ENCODE measurements at places on chromosomes 11 and 22.

GRCh38 chr22:24414984-24415945, 12.1 kb upstream of the ADORA2A start:
- DNase-seq: no peak

- no peak for DNase-seq
Measured at GRCh38 chr11:106621484-106621883, 396.8 kb downstream of the GUCY1A2 start.

- no peak for DNase-seq
Measured at GRCh38 chr22:48703265-48703941, 1124.3 kb downstream of the BRD1 start.

GRCh38 chr11:66559142-66559865, 9.1 kb downstream of the CTSF start:
- DNase-seq: peak; percentile 62

GRCh38 chr11:35088226-35088625, 50.7 kb upstream of the CD44 start:
- no peak for DNase-seq

DNA sequence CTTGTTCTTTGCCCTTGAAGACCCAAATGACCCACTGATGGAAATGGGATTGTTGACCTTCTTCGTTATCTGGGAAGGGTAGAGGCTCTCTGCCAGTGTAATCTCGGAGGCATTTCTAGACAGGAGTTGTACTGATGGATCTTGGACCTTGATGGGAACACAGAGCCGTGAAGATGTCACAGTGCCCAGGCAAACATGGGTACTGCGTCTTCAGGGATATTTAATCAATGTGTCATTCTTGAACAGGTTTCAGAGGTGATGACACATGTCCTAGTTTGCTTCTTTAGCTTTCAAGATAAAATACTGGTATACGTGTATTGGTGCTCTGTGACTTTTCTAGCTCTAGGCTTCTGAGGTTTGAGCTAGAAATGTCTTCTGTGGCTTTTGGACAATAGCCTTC, 6.2 kb downstream of the LDLRAD3 start:
- DNase-seq: no peak

- DNase-seq: no peak
Measured at GRCh38 chr11:66970807-66971442, 4.2 kb upstream of the C11orf86 start.

GRCh38 chr11:105862736-105863367, 159.2 kb downstream of the MSANTD4 start:
- no peak for DNase-seq

DNA sequence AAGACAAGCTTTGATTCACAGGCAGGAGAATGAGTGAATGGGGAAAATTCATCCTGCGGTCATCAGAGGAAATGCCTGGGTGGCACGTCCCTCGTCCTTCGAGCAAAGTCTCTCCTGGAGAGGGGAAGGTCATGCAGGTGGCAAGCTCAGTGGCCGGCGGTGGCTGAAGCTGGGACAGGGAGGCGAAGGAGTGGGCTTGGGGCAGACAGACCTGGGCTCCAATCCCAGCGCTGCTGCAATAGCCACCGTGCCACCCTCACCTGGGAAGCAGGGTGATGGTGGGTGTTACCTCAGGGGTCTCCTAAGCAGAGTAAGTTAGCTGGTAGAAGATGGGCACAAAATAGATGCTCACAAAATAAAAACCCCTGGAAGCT, 22.4 kb upstream of the CACNG2 start:
- no peak for DNase-seq

- no peak for DNase-seq
Measured at GRCh38 chr11:118703563-118704106, 24.2 kb upstream of the TREH start.

DNA sequence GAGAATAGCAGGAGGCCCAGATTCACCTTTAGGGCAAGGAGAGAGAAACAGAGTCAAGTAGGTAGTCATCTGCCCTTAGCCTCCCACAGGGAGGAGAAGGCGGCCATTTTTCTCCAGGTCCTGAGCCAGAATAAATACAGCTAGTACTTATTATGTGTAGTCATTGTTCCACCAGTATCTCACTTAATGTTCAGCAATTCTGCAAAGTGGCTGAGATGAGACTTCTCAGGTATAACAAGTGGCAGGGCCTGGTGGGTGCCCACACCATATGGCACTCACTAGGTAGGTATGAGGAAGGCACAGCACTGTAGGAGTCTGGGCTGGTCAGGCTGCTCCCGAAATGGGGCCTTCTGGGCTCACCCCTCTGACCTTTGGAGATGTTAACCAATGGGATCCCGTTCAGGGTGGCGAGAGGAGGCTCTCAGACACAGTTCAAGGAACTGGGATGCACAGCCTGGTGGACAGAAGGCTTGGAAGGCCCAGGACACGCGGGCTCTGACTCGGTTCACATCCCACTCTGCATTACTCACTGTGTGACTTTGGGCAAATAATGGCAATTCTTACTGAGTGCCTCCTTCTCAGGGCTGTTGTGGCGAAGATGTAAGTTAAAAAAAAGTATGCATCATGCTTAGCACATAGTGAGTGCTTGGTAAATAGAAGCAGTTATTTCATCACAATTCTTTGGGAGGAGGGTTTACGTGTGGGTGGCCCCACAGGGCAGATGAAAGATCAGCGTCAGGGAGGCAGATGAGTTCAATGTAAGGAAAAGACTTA, 25.1 kb downstream of the RTN4RL2 start:
- DNase-seq: no peak

DNA sequence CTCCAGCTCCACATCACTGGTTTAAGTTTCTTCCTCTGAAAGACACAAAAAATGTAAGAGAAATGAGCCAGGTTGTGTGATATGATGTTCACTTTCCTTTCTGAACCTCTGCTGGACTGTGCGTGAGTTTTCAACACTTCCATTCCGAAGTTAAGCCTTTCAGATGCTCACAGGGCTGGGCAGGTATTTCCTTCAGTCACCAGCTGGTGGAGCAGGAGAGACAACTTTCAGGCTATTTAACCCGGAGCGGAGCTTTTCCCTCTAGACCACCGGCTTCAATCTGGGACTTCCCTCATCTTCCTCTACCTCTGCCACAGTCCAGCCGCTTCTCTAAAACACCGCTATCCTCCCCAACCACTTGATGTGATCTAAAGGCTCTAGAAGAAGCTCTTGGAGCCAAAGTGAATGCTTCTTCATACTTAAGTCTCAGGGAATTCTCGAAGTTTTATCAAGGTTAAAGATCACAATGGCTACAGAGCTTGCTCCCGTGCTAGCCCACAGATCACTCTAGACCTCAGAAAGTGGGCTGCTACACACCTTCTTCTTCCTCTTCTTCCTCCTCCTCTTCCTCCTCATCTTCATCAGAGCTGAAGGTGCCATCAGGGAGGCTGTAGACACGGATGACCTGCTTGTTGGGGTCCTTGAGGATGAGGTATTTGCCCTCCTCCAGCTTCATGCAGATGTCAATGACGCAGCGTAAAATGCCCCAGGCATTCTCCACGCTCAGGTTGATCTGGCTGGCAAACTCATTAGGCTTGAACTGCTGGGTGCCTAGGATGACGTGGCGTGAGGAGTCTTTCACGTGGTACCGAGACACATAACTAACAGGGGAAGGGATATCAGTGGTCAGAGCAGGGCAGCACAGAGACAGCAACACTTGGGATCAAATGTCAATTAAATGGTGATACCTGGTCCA, 4.4 kb upstream of the FOXRED2 start:
- DNase-seq: no peak

- DNase-seq: no peak
Measured at GRCh38 chr11:93783765-93784144, 327 bp upstream of the MED17 start.

GRCh38 chr11:129930296-129930695, 34.9 kb upstream of the NFRKB start:
- no peak for DNase-seq

DNA sequence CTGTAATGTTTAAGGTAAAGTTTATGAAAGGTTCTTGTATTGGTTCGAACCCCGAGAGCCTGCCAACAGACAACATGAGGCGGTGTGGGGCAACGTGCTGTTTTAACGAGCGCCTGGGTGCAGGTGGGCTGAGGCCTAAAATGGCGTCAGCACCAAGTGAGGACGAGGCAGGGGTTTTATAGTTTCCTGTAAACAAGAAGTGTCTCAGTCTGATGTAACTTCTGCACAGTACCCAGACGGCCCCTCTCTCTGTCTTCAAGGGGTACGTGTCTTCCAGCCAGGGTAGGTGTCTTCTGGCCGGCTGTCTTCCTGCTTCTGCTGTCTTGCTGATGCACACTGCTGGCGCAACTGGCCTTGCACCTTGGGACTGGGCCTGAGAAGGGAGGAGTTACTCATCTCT, 2.7 kb downstream of the PPFIBP2 start:
- no peak for DNase-seq

DNA sequence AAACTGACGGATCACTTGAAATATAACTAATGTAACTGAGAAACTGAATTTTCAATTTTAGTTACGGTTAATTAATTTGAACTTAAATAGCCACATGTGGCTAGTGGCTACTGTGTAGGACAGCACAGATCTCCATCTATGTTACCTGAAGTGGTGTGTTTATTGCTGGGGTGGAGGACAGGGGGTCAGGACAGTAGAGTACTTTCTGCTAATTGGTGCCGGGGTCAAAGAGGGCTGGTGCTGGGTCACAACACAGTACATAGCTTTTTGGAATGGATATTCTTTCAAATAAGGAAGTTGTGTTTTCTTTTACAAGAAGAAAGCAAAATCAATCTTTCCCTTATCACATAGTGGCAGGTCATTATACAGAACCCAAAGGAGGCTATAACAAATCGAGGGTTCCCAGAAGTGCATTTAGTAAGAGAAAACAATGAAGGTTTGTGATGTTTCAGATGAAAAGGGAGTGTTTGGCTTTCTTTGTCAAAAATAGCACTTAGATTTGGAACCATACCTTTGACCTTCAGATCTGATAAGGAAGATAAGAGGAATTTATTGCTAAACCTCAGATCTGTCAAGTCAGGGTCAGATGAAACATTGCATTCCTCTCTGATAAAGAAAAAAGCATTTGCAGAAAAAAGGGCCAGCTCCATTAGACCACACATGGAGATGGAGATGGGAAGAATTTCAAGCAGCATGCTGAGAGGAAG, 384.5 kb downstream of the AASDHPPT start:
- DNase-seq: no peak

DNA sequence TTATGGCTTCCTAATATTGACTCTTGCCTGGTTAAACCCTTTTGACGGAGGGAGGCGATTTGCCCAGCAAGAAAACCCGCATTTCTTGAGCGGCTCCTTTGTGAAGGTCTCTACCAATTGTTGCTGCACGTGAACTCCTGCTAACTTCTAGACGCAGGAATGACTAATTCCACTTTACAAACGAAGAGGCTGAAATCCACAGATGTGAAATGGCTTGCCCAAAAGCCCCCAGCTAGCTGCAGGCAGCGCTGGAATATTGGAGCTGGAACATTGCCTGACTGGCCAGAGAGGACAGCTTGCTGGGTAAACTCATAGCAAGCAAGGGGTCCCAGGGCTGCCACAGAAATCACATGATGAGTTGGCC, 542 bp downstream of the GCAT start:
- no peak for DNase-seq

DNA sequence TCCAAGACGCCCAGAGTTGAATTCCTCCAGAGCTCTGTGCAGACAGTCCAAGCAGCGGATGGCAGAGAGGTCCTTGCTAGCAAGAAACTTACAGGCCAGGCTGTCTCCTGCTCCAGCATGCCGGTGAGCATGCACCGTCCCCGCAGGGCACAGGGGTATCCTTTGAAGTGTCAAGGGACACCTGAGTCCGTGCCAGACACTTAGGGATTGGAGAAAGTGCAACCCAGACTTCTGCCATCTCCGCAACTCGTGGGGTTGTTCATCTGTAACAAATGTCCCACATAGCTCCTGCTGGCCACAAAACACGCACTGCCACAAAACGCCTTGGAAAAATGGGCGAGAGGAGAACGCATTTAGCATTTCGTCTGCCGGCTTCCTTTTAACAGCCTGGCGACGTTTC, 13.3 kb downstream of the TSPO start:
- DNase-seq: no peak

GRCh38 chr11:69086152-69087132, 37.7 kb downstream of the TPCN2 start:
- DNase-seq: no peak

All from natural killer cell (primary cell).